T1000 (cell line): ENCODE measurements at places on chromosomes 2 and 18.

GRCh38 chr2:47310801-47311560 is 92.0 kb upstream of the MSH2 start:
- DNase-seq = no peak

DNA sequence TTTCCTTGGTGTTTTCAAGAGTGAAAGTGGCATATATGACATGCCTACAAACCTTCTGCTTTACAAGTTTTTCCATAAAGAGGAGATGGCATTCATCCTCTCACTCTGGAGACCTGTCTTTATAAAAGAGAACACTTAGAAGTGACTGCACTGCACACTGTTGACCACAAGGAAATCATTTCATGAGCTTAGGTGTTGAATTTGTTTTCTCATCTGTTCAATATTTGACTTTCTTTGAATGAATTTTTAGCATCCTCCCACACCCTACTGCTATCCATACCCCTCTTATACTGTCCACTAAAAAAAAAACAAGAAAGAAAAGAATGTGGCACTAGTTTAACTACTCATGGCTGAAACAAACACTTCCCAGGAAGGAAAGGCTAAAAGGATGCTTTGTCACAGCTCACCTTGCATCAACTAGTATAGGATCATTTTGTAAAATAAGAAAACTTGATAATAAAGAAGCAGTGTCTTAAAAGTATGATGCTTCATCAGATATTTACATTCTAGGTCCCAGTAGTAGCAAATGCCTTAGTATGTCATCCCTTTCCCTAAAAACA is 83.0 kb downstream of the ACVR1 start:
- DNase-seq = no peak

- no peak for DNase-seq
These were observed 39.4 kb upstream of the MAP4K3 start for GRCh38 chr2:39476524-39476923.

DNA sequence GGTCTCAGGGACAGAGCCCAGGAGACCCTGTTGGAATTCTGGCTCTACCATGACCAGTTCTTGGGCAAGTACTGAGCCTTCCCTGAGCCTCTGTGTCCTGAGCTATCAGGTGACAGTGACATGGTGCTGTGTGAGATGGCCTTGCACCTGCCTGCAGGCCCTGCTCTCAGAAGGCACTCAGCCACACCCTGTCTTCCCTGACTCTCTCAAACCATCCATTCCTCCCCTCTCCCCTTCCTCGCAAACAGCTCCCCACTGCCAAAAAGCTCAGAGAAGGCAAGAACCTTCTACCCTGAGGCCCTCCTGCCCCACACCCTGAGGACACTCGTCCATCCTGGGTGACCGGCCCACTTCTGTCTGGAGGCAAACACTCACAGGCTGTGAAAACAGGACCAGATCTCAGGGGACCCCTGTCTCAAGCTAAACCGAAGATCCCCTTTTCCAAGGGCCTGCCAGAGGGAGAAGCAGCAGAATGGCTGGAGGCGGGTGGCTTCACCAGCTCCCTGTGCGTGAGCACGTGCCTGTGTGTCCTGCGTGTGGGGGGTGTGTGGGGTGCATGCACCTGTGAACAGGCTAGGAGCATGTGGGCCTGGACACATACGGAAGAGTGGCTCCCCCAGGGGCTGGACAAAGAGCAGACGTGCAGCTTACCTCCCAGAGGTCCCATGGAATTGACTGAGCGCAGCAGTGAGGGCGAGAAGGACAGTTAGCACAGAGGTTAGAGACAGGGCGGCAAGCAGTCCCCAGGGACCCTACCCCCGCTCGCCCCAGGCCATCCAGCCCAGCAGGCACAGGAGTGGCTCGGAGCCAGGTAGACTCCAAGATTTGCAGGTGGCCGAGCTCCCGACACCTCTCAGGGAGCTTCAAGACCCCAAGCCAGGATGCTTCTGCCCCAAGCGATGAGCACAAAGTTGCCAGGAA is 53.9 kb downstream of the BIN1 start:
- DNase-seq = no peak

DNA sequence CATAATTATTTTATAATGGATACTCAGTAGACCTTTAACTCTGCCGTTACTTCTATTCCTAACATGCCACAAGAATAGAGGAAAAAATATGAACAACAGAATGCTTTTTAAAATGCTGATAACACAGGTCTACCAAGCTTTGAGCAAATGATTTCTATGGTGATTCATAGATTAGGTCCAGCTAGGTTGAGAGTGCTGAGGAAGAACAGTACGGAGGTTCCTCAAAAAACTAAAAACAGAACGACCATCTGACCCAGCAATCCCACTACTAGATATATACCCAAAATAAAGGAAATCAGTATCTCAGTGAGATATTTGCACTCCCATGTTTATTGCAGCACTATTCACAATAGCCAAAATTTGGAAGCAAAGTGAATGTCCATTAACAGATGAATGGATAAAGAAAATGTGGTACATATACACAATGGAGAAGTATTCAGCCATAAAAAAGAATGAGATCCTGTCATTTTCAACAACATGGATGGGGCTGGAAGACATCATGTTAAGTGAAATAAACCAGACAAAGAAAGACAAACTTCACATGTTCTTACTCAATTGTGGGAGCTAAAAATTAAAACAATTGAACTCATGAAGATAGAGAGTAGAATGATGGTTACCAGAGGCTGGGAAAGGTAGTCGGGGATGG is 111.6 kb upstream of the SERTAD2 start:
- DNase-seq = no peak

- DNase-seq = no peak
These were observed 375.8 kb upstream of the LYPD1 start for GRCh38 chr2:133045787-133046186.

DNA sequence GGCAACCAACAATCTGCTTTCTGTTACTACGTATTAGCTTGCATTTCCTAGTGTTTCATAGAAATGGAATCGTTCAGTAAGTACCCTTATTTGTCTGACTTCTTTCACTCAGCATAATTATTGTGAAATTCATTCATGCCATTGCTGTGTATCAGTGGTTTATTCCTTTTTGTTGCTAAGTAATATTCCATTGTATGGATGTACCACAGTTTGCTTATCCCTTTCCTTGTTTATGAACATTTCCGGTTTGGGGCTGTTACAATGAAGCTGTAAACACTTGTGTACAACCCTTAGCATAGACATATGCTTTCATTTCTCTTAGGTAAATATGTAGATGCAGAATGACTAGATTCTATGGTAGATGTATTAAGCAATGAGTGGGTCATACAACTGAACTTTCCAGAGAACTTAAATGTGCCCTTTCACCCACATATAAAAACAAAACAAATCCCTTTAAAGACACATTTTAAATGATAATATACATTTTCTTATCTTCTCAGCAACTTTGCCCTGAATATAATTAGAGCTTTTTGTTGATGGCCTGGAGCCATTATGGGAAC is 21.9 kb downstream of the FER1L5 start:
- DNase-seq = no peak

- no peak for DNase-seq
These were observed 135.0 kb downstream of the TGIF1 start for GRCh38 chr18:3584897-3585460.

DNA sequence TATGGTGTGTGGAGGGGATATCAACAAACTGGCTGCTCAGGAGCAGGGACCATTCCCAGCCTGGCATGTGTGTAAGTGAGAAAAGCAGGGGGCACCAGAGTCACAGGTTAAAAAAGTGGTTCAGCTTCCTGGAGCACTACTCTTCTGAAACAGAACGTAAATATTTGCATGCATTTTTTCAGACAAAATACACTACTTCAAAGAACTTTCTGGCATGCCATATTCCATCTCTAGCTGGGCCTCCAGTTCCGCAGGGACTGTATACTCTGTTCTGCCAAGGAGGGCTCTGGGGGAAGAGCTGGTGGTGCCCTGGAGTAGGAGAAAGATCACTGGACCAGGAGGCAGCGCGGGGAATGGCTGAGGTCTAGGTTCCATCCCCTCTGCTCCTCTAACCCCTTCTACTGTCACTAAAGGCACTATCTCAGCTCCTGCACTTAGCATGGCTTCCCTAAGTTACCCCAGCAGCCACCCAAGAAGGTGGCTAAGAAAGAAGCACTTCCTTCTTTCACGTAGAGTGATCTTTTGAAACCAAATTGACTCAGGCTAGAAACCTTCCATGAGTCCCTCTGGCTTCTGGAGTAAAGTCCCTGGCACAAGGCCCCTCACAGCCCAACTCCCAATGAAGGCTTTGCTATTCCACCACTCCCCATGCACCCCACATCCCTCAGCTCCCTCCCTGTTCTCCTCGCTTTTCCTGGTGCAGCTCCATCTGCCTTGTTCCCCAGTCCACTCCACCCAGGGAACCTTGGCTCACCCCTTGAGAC is 57.6 kb upstream of the CABLES1 start:
- DNase-seq = no peak

GRCh38 chr2:10738192-10738591 is 16.8 kb downstream of the ATP6V1C2 start:
- no peak for DNase-seq

DNA sequence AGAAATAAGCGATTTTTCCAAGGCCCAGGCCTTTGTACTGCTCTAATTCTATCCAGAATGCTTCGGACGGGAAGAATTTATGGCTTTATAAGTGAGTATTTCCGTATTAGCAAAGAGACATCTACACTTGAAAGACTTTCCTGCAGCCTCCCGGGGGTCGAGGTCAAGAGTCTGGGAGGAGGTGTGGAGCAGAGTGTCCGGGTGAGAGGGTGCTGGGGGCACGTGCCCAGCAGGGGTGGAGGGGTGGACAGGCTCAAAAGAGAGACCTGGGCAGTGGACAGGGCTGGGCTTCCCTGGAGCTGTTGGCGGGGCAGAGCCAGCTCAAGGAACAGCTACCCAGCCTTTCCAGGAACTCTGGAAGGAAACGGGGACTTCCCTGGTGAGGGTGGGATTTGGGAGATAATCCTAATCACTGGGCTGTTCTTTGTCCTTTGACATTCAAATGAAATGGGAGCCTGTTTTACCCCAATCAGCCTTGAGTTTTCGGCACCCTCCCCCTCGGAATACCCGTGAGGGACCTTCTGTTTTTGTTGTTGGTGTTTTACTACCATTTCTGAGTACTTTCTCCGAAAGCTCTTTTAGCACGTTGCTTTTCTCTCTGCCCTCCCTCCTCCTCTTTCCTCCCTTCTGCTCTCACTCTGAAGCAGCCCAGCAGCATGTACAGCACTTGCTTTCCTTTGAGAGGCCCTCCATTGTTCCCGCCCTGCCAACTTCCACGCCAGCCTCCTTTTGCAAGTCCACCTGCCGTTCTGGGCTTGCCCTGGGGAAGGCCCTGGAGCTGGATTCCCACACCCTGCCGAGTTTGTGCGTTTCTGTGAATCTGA is 164.7 kb downstream of the AGAP1 start:
- DNase-seq = no peak

GRCh38 chr18:58715540-58715939 is 44.3 kb downstream of the MALT1 start:
- no peak for DNase-seq

GRCh38 chr18:57668021-57668420 is 46.4 kb upstream of the NARS1 start:
- DNase-seq = no peak

DNA sequence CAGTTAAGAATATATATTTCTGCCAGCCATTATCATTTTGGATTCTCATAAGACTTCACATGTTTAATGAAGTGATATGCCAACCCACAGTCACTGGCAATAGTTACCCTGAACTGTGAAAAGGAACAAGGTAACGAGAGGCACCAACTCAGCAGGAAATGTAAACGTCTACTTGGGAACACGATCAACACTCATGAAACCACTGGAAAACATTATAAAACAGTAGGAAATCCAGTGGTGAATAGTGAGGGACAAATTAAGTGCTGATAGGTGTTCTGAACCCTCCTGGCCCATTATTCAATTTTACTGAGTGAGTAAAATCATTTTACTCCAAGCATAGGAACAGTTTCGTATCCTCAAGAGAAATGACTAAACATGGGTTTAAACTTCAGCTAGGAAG is 17.1 kb downstream of the CCDC68 start:
- no peak for DNase-seq

DNA sequence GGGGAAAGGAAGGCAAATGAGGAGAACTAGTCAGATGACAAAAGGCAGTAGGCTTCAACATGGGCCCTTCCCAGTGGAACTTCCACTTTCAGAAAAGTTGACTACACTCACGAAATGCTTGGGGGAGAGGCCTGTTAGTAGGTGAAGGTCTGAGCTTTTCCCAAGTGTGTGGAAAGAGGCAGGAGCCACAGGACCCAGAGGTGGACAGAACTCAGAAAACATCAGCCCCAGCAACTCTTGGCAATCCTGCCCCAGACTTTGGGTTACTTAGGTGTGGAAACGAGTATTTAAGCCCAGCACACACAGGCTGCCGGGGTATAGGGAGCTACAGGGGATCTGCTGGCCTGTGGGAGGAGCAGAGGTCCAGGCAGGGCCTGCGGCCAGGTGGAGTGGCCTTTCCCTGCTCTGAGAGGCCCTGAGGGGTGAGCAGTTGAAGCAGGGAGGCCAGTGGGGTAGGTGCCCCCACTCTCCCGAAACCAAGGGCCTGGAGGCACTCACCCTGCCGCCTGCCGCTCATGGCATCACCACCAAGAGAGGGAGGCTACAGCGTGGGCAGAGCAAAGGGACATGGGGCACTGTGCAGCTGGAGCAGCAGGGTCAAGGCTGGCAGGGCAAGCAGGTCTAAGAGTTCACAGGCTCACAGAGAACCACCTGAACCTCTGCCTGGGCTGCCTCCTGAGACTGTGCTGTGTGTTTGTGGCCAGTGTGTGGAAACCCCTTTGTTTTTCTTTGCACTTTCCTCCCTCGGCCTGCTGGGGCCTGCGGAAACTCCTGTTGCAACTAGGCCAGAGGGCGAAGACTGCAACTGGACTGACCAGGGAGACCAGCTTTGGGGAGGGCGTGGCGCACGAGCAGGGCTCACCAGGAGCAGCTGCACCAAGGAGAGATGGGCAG is 130.7 kb upstream of the SERTAD2 start:
- DNase-seq = no peak

DNA sequence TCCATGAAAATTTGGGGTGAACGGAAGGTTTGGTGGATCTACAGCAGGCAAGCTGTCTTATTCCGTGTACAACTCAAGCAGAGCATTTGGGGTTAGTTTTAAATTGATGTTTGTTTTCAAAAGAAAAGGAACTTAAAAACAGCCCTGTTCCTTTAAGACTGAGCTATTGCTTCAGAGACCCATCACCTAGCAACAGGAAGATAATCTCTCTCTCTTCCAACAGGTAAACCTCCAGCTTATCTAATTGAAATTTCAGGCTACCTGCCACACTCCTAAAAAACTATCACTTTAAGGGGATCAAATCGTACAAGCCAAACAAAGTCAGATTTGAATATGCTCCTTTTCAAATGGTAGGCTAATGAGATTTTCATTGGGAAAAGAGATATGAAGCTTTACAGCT is 101.8 kb downstream of the RNF152 start:
- no peak for DNase-seq

GRCh38 chr2:12057436-12058166 is 311.2 kb downstream of the LPIN1 start:
- peak; percentile 52 for DNase-seq
